ENCODE measurements at places on chromosomes 16 and 17. TPM values are rescaled to one million over a fixed set of nuclear protein-coding genes. Genes with fewer than 3 reads are reported as not detected.

- DNase-seq, result no peak
Observed at GRCh38 chr16:56773532-56773931, 43.6 kb downstream of the NUP93 start.

DNA sequence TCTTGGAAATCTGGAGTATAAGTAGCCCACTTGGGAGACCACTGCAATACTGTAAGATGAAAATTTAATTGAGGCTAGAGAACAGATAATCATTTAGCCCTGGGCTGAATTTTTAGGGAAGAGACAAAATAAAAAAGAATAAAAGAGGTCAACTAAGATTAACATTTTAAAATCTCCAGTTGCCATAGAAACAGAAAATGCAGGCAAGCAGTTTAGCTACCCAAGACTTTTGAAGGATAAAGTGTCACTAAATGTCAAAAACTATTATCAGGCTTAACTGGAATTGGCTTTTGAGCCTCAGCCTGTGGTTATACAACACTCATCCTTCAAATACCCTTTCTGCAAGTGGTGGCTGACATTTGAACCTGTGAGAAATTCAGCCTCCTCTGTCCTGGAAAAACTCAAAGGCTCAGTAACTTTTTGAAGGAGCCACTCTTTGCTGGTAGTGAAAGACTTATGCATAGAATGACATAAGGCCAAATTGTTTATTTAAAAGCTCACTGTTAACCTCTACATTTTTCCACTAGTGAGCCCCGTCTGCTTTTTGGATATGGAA is 220.7 kb upstream of the KCNJ16 start:
- no peak for DNase-seq

GRCh38 chr17:48500435-48501426 is 30.1 kb downstream of the HOXB1 start:
- no peak for DNase-seq

- no peak for DNase-seq
Observed at GRCh38 chr17:41505809-41506767, 676 bp upstream of the KRT13 start.

GRCh38 chr17:18314059-18314730 is 599 bp downstream of the TOP3A start:
- no peak for DNase-seq

DNA sequence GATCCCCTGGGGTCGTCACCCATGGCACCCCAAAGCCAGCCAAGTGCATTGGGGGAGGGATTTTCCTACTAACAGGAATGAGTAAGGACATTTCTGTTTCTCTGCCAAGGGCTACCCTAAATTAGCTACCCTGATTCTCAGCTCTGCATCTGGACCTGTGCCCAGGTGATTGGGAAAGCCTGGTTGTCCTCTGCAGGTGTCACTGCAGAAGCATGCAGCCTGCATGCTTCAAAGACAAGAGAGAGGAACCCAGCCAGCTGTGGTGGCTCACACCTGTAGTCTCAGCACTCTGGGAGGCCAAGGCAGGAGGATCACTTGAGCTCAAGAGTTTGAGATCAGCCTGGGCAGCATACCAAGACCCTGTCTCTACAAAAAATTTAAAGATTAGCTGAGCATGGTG is 19.6 kb downstream of the BEAN1 start:
- DNase-seq, result no peak

- DNase-seq, result no peak
Observed at GRCh38 chr16:54846766-54847165, 83.9 kb upstream of the IRX5 start.

GRCh38 chr17:41724476-41725050 is 9.9 kb downstream of the HAP1 start:
- no peak for DNase-seq

GRCh38 chr16:15732416-15732815 is 82.4 kb downstream of the NDE1 start:
- DNase-seq, result no peak

MYO15B gene
- 0.02 TPM for total RNA-seq

DNA sequence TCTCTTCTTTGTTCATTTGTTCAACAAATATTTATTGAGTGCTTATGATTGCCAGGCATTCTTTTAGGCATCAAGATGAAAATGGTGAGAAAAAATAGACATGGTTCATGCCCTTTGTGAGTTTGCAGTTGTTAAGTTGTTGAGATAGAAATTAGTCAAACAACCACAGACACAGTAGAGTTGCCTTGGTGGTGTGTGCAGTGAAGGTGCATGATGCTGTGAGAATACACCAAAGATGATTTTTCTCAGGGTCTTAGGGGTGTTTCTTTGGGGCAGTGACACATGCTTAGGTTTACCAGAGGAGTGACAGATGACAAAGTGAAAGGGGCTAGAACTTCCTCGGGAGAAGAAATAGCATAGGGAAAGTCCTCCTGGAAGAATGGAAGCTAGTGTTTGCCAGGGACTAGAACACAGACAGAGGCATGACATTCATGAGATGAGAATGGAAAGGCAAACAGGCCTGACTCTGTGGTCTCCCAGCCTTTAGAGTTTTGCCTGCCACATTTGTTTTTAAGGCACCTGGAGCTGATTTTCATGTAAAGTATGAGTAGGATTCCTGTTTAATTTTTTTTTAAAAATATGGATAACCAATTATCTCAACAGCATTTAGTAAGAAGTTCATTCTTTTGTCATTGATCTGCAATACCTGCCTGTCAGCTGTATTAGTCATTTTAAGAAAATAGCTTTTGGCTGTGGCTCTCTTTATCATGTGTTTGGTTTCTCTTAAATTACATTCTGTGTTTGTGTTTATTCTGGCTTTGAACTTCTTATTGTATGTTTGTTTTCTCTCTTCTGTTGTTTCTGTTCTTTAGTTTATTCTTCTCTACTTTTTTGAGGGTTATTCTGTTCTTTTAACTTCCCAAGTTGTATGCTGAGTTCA is 36.6 kb downstream of the CYLD start:
- no peak for DNase-seq

TBX21 gene
- 0.10 TPM for total RNA-seq

GRCh38 chr17:62860962-62861873 is 53.1 kb upstream of the MARCHF10 start:
- DNase-seq, result no peak

HAGHL gene
- 4.1 TPM for total RNA-seq

DNA sequence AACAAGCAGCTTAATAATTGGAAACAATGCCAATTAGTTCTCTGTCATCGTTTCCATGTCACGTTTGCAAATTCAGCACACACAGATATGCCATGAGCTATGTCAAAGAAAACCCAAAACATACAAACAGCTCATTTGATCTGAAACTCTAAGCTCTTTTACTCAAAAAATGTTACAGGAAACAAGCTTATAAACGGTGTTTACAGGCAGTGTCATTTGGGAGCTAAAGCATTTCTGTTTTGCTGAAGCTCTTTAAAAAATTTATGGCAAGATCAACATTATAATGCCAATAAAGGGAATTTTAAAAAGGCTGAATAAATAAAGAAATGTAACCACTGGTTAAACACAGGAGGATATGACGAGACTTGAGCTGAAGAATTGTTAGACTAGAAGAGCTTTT is 94.0 kb upstream of the HS3ST2 start:
- no peak for DNase-seq

TOP2A gene
- total RNA-seq, result 194 TPM

ZG16 gene
- not detected for total RNA-seq

DNA sequence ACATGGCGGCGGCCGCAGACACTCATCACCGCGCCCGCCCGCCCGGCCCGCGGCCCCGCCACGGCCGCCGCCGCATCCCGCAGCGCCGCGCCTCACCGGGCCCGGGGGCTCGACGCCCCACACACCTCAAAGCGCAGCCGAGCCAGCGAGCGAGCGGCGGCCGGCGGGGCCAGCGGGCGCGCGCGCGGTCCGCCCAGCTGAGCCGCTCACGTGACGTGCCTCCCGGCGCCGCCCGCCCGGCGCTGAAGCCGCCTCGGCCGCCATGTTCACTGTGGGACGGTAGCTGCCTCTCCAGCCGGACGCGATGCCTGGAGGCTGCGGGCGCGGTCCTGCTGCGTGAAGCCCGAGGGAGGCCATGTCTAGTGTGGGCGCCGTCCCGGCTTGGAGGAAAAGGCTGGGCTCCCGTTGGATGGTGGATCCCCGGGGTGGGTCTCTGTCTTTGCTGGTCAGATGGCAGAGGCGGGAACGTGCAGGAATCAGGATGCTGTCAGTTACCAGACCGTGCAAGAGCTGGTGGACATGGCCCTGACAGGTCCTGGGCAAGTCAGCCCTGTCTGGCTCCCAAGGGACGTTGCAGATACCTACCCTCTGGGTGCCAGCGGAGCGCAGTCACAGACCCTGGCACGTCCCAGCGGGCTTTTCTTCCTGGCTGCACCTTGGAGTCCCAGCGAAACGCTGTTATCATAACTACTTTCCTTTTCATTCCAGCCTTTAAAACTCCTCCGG is at the start of gene USP31:
TSS of gene USP31 (minus strand) at position 186 of the 726 bp plus-strand sequence. CDS start at position 4, 182 bp downstream.
- DNase-seq, result peak; percentile 96

GRCh38 chr16:89880477-89881367 is 7.3 kb downstream of the TCF25 start:
- DNase-seq, result no peak

- no peak for DNase-seq
Observed at GRCh38 chr16:78686601-78687000, 587.1 kb downstream of the WWOX start.

GRCh38 chr16:56702836-56703235 is 20.6 kb downstream of the MT1X start:
- DNase-seq, result no peak

DNA sequence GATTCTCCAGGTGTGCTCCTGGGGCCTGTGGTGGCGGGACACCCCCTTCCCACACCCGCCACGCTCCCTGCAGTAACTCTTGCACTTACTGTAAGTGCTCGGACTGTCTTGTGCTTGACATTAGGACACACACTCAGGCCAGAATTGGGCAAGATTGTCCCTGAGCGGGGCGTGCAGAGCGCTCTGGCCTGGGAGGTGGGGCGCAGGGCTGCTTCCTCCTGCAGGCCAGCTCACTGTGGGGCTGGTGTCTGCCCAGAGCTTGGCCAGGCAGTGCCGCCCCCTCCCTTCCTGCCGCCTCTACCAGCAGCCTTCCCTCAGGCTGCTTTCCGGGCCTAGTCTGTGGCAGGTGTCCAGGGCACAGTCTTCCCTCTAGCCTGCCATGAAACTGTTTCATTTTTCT is 6.1 kb upstream of the ATP6V0C start:
- DNase-seq, result no peak

DNA sequence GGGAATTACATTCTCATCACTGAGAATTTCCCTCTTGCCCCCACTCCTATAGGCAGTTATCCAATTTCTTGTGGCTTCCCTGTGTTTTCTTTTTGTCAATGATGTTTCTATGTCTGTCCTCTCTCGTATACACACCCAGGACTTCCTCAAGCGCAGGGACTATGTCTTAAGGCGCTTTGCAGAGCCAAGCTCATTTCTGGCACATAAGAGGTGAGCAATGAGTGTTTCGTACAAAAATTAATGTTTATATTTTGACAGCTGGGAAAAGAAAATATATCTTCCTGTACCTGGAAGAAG is 947 bp downstream of the DDX42 start:
- no peak for DNase-seq

DNA sequence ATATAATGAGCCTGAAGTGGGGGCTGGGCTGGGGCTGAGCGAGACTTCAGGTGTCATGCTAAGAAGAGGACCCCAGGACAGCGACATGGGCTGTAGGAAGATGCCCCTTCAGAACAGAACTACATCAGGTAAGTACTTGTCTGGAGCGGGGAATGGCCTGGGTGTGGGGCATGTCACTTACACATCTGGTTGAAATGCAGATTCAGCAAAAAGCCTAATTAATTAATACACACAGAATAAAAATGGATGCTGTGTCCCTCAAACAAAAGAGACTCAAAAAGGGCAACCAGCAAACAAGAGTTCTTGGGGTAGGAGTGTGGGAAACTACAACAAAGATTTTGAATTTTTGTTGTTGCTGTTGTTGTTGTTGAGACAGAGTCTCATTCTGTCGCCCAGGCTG is 11.8 kb downstream of the CMTM2 start:
- DNase-seq, result no peak

DNA sequence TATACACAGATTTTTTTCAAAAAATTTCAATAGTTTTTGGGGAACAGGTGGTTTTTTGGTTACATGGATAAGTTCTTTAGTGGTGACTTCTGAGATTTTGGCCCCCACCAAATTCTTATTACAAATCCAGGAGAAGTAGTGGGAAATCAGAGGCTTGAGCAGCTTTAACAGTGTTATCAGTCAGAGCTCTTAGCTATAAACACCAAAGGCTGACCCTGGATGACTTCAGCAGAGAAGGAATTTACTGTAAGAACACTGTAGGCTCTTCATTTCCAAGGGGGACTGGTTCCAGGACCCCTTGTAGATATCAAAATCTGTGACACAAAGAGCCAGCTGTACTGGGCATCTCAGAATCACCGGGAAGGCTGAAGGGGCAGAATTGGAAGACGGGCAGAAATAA is 17.8 kb downstream of the MPHOSPH6 start:
- no peak for DNase-seq

GRCh38 chr17:35041390-35041789 is 22.1 kb downstream of the RFFL start:
- DNase-seq, result no peak

SHISA6 gene
- not detected for total RNA-seq

CCDC200 gene
- total RNA-seq, result not detected

DNA sequence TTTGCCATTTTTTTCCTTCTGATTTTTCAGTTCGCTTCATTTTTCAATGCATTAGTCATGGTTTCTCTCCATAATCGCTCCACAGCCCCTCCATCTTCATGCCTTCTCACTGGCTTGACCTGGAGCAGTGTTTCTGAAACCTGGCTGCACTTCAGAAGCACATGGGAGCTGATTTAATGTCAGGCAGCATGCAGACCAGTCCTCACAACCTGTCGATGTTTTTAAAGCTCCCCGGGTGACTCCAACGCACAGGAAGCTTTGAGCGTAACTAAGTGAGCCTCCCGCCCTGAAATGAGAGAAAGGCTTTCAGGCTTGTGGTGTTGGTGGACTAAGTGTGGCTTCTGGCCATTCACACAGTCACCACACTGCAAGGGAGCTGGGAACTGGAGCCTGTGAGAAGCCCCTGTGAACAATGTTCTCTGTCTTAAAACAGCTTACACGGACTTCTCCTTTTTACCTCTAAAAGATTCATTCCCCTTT is 16.8 kb upstream of the DRG2 start:
- no peak for DNase-seq

MTSS2 gene
- total RNA-seq, result 13.9 TPM

KRTAP4-11 gene
- not detected for total RNA-seq

DNA sequence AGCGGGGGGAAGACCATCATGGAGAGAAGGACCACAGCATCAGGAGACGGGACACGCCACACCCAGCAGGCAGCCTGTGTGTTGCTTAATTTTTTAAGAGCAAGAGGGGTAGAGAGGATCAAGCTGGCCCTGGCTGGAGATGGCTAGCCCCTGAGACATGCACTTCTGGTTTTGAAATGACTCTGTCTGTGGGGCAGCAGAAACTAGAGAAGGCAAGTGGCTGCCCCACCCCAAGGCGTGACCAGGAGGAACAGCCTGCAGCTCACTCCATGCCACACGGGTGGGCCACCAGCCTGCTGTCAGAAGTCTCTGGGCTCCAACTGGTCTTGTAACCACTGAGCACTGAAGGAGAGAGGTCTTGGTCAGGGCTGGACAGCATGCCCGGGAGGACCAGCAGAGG is 75.5 kb downstream of the SOCS1 start:
- no peak for DNase-seq

Data from H4 (cell line).